ENCODE measurements at places on chromosomes 6 and 20.

DNA sequence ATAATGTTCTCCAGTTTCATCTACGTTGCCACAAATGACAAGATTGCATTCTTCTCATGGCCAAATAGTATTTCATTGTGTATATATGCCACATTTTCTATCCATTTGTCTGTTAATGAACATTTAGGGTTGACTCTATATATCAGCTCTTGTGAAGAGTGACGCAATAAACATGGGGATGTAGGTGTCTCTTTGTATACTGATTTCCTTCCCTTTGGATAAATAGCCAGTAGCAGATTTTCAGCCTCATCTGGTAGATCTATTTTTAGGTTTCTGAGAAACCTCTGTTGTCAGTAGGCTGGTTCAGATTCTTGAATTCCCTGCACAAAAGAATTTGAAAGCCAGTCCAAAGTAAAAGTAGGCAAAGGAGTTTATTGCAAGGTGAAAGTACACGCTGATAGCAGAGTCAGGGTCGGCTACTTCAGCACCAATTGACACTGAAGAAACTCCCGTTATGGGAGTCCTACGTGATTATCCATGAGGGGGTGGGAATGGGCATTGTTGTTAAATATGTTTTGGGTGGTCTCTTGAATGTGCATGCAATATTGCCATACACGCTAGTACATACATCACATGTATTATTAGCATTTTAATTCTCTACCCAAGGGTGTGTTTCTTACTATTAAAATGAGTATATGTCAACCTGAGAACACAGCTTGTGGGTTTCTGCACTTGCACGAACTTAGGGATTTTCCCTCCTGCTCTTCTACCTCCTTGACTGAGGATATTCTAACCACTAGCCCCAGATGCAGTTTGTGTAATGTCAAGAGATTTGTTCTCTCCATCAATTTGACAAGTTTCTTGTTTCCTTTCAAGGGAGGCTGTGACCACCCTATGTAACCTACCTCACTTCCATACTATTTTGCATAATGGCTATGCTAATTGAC, 14.4 kb upstream of the SLC17A2 start:
- peak; percentile 2 for DNase-seq

DNA sequence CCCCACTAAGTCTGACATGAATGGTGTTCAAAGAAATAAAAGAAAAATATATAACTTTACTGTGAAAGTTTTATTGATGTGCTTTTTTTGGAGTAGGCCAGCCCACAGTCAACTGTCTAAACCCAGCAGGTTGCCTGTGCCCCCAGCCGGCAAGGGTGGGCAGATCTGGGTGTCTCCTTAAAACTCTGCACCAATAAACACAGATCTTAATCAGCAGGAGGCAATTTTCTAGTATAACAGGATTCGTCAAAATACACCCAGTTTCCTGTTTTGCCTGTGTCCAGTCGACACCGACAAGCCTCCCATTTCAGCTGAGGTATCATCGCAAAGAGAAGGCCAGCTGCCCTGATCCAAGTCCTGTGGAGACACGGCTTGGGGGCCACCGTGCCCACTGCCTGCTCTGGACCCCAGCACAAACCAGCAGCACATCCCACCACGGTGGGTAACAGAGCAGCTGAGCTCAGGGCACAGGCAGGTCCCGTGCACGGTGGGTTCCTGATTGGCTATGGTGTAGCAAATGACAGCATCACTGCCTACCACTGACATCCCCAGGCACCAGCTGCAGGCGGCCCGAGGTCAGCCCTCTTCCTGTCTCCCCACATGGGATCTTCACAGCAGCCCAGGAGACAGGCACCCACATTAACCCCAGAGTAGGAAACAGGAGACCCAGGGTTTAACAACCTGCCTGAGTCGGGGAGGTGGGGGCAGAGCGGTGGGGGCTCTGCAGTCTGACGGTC, 15.7 kb downstream of the BMP7 start:
- DNase-seq = no peak

DNA sequence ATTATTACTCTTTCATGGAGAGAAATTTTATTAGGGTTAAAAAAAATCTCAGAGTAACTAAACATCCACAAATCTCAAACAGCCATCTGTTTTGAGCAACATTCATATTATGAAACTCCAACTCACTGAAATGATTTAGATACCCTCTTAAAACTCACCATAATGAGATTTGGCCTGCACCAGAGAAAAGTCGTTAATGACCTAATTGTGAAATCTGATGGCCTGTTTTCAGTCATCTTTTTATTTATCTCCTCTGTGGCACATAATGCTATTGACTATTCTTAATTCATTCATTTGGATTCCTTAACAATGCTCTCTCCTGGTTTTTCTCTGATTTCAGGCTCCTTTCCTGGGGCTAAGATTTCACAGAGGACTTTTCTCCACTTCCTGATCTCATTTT, 192.7 kb downstream of the RNF144B start:
- DNase-seq = no peak

DNA sequence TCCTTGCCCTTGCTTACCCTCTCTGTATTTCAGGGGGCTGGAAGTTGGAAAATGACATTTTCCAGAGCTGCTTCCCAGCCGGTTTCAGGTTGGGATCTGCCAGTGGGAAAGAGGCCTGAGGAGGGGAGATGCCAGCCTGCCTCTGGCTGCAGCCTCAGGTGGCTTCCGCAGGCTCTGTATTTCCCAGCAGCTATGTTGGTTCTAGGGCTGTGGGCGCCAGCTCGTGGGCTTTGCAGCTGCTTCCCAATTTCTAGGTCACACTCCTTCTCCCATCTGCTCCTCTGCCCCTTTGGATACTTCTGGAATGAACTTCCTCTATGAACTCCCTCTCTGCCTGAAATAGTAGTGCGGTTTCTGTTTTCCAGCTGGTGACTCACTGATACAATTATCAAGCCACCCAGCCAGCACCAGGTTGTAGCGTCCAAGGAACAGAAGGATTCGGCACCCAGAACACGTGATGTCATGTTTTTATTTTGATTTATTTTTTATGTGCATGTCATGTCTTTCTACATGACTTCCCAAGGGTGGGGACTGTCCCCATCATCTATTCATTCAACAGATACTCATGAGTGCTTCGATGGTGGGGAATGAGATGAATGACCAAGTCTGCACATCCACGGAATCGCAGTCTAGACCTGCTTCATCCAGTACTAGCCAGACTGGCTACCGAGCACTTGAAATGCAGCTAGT, 38.0 kb downstream of the TGM2 start:
- DNase-seq = no peak

- DNase-seq = peak; percentile 9
Measured at GRCh38 chr20:42530855-42531448, 658.8 kb downstream of the PTPRT start.

- no peak for DNase-seq
Measured at GRCh38 chr6:138569970-138570724, 70.9 kb upstream of the NHSL1 start.

GRCh38 chr6:36207155-36207554, 10.6 kb downstream of the BRPF3 start:
- DNase-seq = no peak

DNA sequence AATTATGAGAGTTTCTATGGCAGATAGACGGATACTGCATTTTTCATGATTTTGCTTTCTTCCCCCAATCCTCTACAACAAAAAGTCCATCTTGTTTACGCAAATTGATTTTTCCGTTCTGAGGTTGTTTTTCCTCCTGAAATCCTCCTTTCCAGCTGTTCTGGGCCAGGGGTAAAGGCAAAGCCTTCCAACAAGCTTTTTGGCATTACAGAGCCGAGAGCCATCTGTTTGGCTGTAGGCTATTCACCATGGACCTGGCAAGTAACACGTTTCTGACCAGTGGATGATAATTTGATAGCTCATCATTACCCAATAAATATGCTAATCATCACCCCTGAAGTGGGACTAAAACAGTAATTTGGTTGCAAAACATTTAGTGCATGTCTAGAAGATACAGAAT, 226.5 kb downstream of the CBLN4 start:
- DNase-seq = no peak
